ENCODE measurements at places on chromosomes 12 and 14. TPM values are rescaled to one million over a fixed set of nuclear protein-coding genes. Genes with fewer than 3 reads are reported as not detected.

The EGLN3 gene
- total RNA-seq = 7.5 TPM

The INHBC gene
- total RNA-seq = not detected

The APOLD1 gene
- 4.1 TPM for total RNA-seq

The GLT8D2 gene
- 2.1 TPM for total RNA-seq

The SERPINA3 gene
- total RNA-seq = 234 TPM

The KRT75 gene
- total RNA-seq = 0.78 TPM

The LHX5 gene
- total RNA-seq = under 0.01 TPM

The MPHOSPH9 gene
- total RNA-seq = 21.9 TPM

The SRRM4 gene
- total RNA-seq = not detected

The TAMALIN gene
- total RNA-seq = not detected

The FGF23 gene
- not detected for total RNA-seq

The NEUROD4 gene
- not detected for total RNA-seq

The HSP90B1 gene
- 1,175 TPM for total RNA-seq
